Vagina (tissue), 2 donors: ENCODE measurements at places on chromosomes 5 and 9.

DNA sequence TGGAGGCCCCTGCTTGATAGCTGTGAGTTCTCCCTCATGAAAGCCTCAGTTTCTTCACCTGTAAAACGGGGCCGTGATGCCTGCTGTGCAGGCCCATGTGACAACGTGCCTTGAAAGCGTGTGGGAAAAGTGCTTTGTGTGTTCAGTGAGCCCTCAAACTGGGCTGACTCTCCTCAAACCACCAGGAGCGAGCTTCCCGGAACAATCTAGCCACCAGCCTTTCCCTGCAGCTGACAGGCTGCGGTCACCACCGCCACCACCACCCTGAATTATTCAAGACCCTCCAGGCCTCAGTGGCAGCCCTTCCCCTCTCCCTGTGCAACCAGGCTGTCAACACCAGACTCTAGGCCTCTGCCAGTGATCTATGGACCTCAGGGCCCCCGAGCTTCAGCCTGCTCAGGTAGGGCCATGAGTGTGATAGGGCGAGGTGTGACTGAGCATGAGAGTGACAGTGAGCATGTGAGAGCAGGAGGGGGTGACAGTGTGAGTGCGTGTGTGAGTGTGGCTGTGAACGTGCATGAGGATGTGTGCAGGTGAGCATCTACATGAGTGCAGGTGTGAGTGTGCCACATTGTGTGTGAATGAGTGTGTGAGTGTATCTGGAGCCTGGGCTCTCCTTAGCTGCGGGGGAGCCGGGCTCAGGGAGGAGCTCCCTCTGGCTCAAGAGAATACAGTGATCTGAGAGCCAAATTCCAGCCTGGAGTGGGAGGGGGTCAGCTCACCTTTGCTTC lies 53.3 kb upstream of the PSD2 start:
- DNase-seq = no peak

DNA sequence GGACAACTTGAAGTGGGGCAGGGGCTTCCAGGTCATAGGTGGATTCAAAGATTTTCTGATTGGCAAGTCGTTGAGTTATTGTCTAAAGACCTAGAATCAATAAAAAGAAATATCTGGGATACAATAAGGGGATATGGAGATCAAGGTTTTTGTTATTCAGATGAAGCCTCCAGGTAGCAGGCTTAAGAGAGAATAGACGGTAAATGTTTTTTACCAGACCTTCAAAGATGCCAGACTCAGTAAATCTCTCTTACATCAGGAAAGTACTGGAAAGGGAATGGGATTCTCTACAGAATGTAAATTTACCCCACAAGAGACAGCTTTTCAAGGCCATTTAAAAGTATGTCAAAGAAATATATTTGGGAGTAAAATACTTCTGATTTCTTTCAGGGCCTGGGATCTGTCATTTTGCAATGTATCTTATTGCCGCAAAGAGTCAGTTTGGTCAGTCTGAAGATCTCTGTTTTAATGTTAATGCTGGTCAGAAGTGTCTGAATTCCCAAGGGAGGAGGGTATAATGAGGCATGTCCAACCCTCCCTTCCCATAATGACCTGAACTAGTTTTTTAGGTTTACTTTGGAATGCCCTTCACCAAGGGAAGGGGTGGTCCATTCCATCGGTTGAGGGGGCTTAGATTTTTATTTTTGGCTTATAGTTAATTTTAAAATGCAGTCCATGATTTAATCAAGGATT lies 13.6 kb upstream of the LYSMD3 start:
- no peak for DNase-seq

DNA sequence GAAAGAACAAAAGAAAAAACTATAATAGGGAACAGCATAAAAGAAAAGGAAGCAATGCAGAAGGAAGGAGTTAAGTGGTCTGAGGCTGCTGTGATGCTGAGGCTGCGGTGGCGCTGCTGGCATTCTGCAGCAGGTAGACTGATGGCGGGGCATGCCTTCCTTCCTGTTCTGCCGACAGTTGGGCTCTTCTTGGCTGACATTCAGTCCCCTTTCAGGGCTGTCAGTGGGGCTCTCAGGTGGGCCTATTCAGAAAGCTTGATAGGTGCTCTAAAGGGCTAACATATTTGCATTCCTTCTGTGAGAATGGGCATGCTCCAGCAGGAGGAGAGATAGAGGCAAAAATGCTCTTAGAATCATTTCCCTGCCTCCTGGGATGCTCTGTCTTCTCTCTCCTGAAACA lies 5.1 kb upstream of the CLINT1 start:
- DNase-seq = no peak

- no peak for DNase-seq
These were observed at the start of gene ZBED3 for GRCh38 chr5:77086689-77087483. Gene ZBED3 (minus strand): TSS chr5:77087285. CDS start chr5:77077878, 9,407 bp downstream.

GRCh38 chr9:100498592-100498991 lies 25.6 kb downstream of the TMEFF1 start:
- DNase-seq = no peak

DNA sequence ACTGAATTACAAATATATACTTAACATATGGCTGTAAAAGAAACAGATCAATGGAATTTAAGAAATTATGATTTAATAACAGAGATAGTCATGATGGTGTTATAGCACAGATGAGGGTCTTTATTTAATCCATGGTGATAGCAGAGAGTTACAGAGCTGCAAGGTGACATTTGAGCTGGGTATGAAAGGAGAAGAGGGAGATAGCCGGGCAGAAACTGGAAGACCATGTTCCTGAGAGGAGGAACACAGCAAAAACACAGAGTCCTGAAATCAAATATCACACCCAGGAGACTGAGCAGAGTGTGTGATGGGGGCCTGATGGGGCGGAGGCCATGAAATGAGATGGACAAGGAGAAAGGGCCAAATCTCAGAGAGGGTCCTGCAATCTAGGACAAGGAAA lies 163.4 kb downstream of the PJA2 start:
- DNase-seq = no peak

DNA sequence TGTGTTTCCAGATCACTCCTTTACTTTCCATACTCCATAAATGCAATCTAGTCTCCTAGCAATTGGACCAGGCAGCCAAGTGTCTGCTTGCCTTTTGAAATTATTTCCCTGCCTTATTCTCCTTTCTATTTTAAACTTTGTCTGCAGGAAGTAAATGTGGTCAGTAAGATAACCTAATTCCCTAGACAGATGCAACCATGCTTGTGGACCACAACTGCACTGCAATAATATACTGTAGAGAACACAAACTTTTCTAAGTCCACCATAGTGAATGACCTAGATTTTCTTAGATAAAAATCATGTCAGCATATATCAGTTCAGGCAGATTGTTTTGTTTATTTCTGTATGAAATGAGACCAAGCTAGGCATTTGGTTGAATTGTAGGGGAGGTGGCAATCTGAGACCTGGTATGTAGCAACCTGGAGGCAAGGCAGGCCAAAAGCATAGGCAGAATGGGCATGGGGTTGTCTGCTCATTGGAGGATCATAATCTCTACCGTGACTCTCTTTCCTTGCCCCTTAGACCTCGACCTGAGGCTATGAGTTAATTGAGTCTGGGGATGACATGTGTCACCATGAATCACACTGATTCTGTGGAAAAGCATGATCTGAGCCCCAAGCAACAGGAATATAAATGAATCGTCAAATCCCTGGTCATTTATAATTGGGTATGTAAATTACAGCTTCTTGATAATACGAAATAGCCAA lies 20.7 kb downstream of the ACTL7B start:
- no peak for DNase-seq

GRCh38 chr5:55911784-55912653 lies 60.9 kb downstream of the IL31RA start:
- no peak for DNase-seq

- no peak for DNase-seq
These were observed 324.7 kb upstream of the GRAMD2B start for GRCh38 chr5:126098330-126099017.
